CD8-positive, alpha-beta T cell (primary cell): ENCODE measurements at places on chromosomes 11 and 22. TPM values are rescaled to one million over a fixed set of nuclear protein-coding genes. Genes with fewer than 3 reads are reported as not detected.

The ARHGAP1 gene
- 36.9 TPM for total RNA-seq

DNA sequence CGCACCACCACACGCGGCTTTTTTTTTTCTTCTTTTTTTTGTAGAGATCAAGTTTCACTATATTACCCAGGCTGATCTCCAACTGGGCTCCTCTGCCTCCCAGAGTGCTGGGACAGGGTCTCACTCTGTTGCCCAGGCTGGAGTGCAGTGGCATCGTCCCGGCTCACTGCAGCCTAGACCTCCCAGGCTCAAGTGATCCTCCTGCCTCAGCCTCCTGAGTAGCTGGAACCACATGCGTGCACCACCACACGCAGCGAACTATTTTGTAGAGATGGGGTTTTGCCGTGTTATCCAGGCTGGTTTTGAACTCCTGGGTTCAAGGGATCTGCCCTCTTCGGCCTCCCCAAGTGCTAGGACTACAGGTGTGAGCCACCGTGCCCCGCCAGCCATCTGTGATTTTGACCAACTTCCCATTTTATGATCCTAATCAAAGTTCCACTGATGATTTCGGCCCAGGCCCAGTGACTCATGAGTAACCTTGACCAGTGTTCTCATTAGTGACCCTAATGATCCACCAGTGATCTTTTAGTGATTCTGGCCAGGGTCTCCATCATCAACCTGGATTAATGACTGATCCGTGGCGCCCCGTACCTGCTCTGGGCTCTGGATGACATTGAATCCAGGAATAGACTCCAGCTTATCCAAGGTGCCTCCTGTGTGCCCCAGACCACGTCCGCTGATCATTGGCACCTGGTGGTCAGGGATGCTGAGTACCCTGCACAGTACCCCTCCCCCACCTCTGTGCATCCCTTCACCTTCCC is 1.7 kb downstream of the TYMP start:
- DNase-seq = no peak

- no peak for DNase-seq
Measured at GRCh38 chr11:63767267-63767564, 1.4 kb downstream of the ZFTA start.

The CHCHD10 gene
- 52.4 TPM for total RNA-seq

GRCh38 chr22:27874185-27874584 is 44.9 kb downstream of the PITPNB start:
- no peak for DNase-seq

- DNase-seq = no peak
Measured at GRCh38 chr11:111635706-111636045, 33.4 kb downstream of the SIK2 start.

The SELENOM gene
- 62.2 TPM for total RNA-seq
